Right forelimb (tissue), 1 donor: ENCODE measurements at places on chromosomes 7 and 10.

DNA sequence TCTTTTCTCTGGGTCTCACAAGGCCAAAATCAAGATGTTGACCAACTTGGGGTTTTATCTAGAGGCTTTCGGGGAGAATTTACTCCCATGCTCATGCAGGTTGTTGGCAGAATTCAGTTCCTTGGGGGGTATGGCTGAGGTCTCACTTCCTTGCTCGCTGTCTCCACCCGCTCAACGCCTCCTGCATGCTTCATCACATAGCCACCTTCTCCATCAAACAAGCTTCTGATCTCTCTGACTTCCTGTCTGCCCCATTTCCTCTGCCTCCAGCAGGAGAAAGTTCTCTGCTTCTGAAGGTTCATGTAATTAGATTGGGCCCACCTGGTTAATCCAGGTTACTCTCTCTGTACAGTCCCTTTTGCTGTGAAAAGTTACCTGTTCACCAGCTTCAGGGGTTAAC, 179.1 kb upstream of the FZD1 start:
- no peak for DNase-seq

GRCh38 chr10:31179091-31179680, 139.8 kb upstream of the ZEB1 start:
- no peak for DNase-seq

- DNase-seq: no peak
These were observed 89.2 kb downstream of the ZMIZ1 start for GRCh38 chr10:79158004-79158340.

GRCh38 chr10:46096446-46096845, 50.4 kb upstream of the MSMB start:
- DNase-seq: no peak
